Common myeloid progenitor, CD34-positive (primary cell): ENCODE measurements at places on chromosomes 16 and 17.
A peak's percentile ranks its signal among the peaks of the same experiment; 100 is the strongest.

DNA sequence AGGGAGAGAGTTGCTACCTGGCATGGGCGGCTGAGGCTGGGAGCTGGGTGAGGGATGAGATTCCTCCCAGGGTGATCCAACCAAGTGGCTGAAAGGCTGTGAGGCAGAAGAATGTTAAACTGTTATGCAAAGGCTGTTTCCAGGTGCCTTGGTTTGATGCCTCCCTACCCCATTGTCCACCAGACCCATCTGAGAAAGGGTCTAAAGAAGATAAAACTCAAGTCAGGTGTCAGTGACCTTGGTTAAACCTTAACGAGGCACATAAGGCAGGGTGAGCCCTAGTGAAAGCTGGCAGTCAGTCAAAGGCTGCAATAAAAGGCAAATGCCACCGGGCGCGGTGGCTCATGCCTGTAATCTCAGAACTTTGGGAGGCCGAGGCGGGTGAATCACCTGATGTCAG lies 23.8 kb downstream of the LDHD start:
- no peak for DNase-seq
- no peak overlapping the region for H3K4me3 ChIP-seq
- H3K36me3 ChIP-seq: peaks cover 10% of the 10 kb centered on the region
- H3K27ac ChIP-seq: no peak overlapping the region

- H3K27ac ChIP-seq: no peak overlapping the region
- no peak overlapping the region for H3K4me3 ChIP-seq
- peaks cover 15% of the 10 kb centered on the region for H3K4me1 ChIP-seq
Observed at GRCh38 chr16:89858973-89859614, 14.3 kb upstream of the TCF25 start.

- no peaks in the 10 kb centered on the region for H3K36me3 ChIP-seq
- H3K27ac ChIP-seq: no peak overlapping the region
- no peaks in the 10 kb centered on the region for H3K27me3 ChIP-seq
Observed at GRCh38 chr17:39100530-39100929, 50.9 kb downstream of the PLXDC1 start.

DNA sequence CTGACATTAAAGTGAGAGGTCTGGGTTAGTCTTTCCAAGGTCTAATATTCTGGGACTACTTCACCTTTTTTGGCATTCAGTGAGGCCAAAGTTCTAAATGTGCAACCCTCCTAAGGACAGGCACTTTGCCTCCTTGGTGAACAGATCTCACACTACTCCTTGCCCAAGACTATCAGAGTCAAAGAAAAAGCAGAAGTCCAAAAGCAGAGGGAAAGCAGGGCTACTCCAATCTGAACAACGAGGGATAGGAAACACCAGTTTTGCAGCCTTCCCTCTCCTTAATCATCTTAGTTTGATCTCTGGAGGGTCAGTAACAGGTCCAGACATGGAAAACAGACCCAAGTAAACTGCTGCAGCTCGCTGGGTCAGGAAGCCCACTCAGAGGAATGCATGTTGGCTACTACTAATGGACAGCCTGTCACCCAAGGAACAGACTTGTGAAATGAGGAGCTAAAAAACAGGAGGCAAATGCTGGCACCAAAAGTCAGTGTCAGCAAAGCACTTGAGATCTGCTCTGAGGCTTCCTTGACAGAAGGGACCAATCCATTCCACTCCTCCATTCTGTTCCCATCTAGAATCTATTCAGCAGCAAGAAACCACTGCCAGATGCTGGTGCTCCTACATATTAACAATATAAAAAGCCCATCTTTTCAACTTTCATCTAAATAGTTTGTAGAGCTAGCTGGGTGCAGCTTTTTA lies 29.9 kb downstream of the DCUN1D3 start:
- no peak overlapping the region for H3K27ac ChIP-seq
- peak; percentile 28 for DNase-seq
- peaks cover 66% of the 10 kb centered on the region for H3K4me1 ChIP-seq
- no peaks in the 10 kb centered on the region for H3K27me3 ChIP-seq
- H3K36me3 ChIP-seq: no peaks in the 10 kb centered on the region

- H3K4me3 ChIP-seq: no peak overlapping the region
- H3K27me3 ChIP-seq: peaks cover 40% of the 10 kb centered on the region
- no peak for DNase-seq
- H3K4me1 ChIP-seq: peaks cover 9% of the 10 kb centered on the region
Observed at GRCh38 chr16:66847533-66848067, 3.4 kb downstream of the CA7 start.

DNA sequence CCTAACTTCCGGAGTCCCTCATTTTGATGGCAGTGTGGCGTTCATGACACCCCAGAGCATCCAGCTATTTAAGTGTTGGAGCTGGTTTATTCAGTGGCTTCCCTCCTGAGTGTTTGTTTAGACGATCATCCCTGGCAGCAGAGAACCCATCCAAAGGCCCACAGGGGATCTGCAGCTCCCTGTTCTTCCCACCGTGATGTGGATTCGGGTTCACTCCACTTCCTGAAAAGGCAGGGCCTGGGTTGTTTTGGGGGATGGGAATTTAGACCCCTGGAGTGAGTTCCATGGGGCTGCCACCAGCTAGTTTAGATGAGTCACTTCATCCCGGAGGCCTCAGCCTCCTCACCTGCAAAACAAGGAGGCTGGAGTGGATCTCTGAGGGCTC lies 2.3 kb downstream of the KSR1 start:
- no peak for DNase-seq
- peaks cover 50% of the 10 kb centered on the region for H3K4me1 ChIP-seq
- H3K36me3 ChIP-seq: no peaks in the 10 kb centered on the region
- H3K27me3 ChIP-seq: no peaks in the 10 kb centered on the region

GRCh38 chr16:57592591-57593003 lies 35.8 kb upstream of the ADGRG1 start:
- H3K4me3 ChIP-seq: no peak overlapping the region
- peak; percentile 85 for DNase-seq
- H3K36me3 ChIP-seq: no peaks in the 10 kb centered on the region
- peaks cover 10% of the 10 kb centered on the region for H3K4me1 ChIP-seq

DNA sequence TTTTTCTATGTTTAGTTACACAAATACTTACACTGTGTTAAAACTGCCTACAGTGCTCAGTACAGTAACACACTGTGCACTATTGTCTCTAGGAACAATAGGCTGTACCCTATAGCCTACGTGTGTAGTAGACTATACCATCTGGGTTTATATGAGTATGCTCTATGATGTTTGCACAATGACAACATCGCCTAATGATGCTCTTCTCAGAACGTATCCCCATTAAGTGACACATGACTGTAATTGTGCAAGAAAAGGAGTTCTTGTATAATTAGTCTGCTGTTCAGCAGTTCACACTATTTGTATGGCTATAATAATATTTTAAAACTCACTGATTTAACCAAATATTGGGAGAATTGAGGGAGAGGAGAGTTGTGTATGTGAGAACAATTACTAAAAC lies 173.7 kb downstream of the TRIM37 start:
- H3K4me3 ChIP-seq: no peak overlapping the region
- no peak for DNase-seq
- no peaks in the 10 kb centered on the region for H3K27me3 ChIP-seq
- H3K36me3 ChIP-seq: no peaks in the 10 kb centered on the region
- H3K27ac ChIP-seq: no peak overlapping the region
- no peaks in the 10 kb centered on the region for H3K4me1 ChIP-seq

DNA sequence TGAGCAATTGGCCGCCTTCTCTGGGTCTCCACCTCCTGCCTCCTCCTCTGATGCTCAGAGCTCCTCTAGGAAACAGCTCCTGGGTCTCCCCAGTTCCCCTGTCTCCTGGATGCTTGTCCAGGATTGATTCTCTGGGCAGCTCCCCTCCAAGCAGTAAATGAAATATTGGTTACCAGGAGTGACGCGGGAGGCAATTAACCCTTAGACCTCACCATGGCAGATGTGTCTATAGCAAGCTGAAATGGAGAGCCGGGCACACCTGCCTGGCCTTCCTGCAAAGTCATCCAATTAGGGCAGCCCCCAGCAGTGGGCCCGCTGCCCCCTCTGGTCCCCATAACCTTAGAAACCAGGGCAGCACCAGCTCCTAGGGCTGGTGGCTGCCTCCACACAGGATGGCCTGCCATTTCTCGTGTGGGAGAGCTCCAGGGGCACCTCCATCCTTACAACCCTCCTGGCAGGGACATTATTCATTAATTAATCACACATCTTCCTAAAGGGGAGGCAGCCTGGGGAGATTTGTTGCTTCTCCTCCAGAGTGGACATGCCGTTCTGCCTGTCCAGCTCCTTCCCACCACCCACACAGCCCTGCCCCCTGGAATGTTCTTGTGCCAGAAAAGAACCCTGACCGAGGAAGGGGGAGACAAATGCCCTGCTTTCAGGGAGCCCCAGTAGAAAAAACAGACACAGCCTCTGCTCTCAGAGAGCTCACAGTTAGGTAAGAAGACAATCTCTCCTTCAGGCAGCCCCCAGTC lies 8.3 kb upstream of the KIF18B start:
- no peak for DNase-seq
- H3K4me1 ChIP-seq: peaks cover 5% of the 10 kb centered on the region
- H3K27me3 ChIP-seq: peaks cover 51% of the 10 kb centered on the region
- no peak overlapping the region for H3K27ac ChIP-seq
- no peak overlapping the region for H3K4me3 ChIP-seq
- H3K36me3 ChIP-seq: no peaks in the 10 kb centered on the region

- H3K27me3 ChIP-seq: peaks cover 3% of the 10 kb centered on the region
- no peak for DNase-seq
- H3K4me1 ChIP-seq: no peaks in the 10 kb centered on the region
- H3K4me3 ChIP-seq: no peak overlapping the region
- no peaks in the 10 kb centered on the region for H3K36me3 ChIP-seq
Observed at GRCh38 chr16:73670836-73671820, 623.2 kb upstream of the ZFHX3 start.

DNA sequence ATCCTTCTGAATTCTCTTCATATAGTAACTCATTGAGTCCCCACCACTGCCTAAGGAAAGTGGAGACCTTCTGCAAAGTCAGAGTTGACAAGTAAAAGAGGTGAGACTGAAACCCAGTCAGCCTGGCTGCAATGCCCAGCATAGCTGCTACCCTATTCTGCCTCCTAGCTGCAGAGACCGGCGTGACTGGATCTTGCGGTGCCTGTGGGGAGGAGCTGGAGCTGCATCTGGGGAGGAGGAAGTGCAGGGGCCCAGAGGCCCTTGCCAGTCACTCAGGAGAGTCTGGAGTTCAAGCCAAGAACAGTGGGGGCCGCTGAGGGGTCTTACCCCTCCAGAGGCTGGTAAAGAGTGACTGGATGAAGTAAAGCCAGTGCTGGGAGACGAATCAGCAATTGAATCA lies 35.0 kb upstream of the ZNF423 start:
- no peaks in the 10 kb centered on the region for H3K27me3 ChIP-seq
- peak; percentile 68 for DNase-seq
- H3K36me3 ChIP-seq: no peaks in the 10 kb centered on the region
- no peak overlapping the region for H3K27ac ChIP-seq

GRCh38 chr17:36092230-36092629 lies 2.3 kb upstream of the CCL3 start:
- peaks cover 27% of the 10 kb centered on the region for H3K4me1 ChIP-seq
- H3K36me3 ChIP-seq: no peaks in the 10 kb centered on the region
- DNase-seq: peak; percentile 38
- H3K27ac ChIP-seq: no peak overlapping the region
- no peaks in the 10 kb centered on the region for H3K27me3 ChIP-seq
- no peak overlapping the region for H3K4me3 ChIP-seq

DNA sequence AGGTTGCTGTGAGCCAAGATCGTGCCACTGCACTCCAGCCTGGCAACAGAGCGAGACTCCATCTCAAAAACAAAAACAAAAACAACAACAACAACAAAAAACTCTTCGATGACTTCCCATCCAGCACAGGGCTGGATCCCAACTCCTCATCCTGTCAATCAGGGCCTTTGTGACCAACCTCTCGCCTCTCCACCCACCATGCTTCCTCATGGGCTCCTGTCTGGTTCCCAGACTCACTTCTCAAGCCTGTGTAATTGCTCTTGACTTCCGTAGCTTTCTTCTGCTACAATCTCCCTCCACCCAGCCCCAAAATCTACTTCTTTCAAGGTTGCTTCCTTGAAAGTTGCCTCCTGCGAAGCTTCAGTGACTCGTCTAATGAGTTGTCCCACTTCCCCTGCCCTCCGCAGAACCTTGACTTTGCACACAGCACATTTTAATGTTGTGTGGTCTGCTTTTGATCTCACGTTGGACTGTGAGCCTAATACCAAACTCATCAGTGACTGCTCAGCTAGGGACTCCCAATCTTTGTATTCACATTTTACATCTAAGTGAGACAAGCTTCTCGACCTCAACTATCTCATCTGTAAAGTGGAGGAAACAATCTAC lies 936 bp upstream of the RASL10B start:
- no peak overlapping the region for H3K4me3 ChIP-seq
- H3K36me3 ChIP-seq: peaks cover 16% of the 10 kb centered on the region
- DNase-seq: no peak
- no peak overlapping the region for H3K27ac ChIP-seq

DNA sequence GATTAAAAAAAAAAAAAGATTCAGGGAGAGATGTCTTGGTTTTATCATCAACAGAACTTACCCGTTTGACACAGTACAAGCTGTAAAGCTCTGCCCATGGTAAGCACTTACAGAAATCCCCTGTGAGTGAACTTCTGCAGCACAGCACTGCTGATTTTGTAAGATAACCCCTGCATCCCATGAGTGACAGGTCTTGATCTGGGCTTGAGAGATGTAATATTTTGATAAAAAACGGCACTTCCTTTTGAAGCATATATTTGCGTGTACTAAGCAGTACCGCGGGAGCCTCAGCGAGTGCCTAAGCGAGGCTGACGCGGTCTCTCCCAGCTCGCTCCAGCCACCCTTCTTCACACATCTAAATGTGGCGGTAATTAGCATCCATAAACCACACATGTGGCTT lies 50.5 kb downstream of the IKZF3 start:
- no peak overlapping the region for H3K27ac ChIP-seq
- no peak overlapping the region for H3K4me3 ChIP-seq
- peaks cover 4% of the 10 kb centered on the region for H3K4me1 ChIP-seq
- DNase-seq: peak; percentile 34
- no peaks in the 10 kb centered on the region for H3K36me3 ChIP-seq

GRCh38 chr17:64107500-64108236 lies 22.3 kb downstream of the ERN1 start:
- no peak overlapping the region for H3K4me3 ChIP-seq
- no peaks in the 10 kb centered on the region for H3K36me3 ChIP-seq
- DNase-seq: no peak
- no peak overlapping the region for H3K27ac ChIP-seq
- no peaks in the 10 kb centered on the region for H3K27me3 ChIP-seq

GRCh38 chr17:1126250-1126797 lies 53.5 kb downstream of the ABR start:
- H3K4me1 ChIP-seq: peaks cover 13% of the 10 kb centered on the region
- no peaks in the 10 kb centered on the region for H3K36me3 ChIP-seq
- no peaks in the 10 kb centered on the region for H3K27me3 ChIP-seq
- DNase-seq: no peak

DNA sequence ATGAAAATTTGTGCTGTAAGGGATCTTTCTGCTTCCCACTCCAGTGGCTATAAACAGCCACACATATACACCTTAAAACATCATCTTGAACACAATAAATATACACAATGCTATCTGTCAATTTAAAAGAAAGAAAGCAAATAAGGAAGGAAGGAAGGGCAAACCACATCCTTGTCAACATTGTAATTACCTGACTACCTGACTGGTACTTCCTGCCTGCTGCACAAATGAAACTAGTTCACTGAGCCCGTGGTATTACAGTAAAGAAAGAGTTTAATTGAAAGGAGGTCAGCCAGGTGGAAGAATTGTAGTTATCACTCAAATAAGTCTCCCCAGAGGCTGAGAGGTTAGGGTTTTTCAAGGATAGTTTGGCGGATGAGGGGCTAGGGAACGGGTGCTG lies 344.4 kb upstream of the ASIC2 start:
- no peak overlapping the region for H3K27ac ChIP-seq
- no peaks in the 10 kb centered on the region for H3K27me3 ChIP-seq
- DNase-seq: no peak
- H3K4me3 ChIP-seq: no peak overlapping the region

GRCh38 chr17:530851-531250 lies 178.2 kb upstream of the RPH3AL start:
- H3K27me3 ChIP-seq: no peaks in the 10 kb centered on the region
- DNase-seq: no peak
- H3K27ac ChIP-seq: no peak overlapping the region
- peaks cover 4% of the 10 kb centered on the region for H3K36me3 ChIP-seq
- no peak overlapping the region for H3K4me3 ChIP-seq
- peaks cover 34% of the 10 kb centered on the region for H3K4me1 ChIP-seq
